ENCODE measurements at places on chromosomes 1 and 21.

GRCh38 chr1:43344267-43344850 lies 6.7 kb downstream of the MPL start:
- DNase-seq: no peak

GRCh38 chr1:9793291-9793690 lies 30.5 kb downstream of the CLSTN1 start:
- DNase-seq: no peak

DNA sequence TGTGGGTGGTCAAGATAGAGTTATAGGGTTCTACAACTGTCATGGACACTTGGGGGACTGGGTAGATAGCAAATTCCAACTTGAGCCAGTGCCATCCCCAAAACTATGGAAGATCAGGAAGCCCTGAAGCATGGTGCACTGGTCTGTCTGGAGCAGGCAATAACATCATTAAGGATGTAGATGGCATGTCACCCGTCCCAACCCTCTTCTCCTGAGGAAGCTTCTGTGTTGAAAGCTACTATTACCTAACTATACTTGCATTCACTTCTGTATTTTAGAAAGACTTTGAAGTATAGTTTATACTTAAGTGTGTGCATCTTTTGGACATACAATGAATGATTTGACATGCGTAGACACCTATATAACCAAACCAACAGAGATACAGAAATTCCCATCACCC lies 32.9 kb downstream of the RABIF start:
- DNase-seq: no peak

DNA sequence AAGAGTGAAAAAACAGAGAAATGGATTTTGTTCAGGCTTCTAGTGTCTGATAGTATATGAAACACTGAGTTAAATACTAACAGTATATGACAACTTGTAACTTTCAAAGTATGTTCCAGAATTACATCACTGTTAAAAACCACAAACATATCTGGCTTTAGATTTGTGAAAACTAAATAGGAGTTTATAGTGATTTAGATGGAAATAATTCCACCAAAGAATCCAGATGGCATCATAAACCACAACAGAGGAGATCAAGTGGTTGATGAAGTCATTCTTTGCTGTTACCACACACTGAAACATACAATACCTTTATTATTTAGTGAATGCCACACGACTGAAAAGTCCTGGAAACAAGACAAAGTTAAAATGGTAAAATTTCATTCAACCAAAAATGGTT lies 37.2 kb downstream of the ALG14 start:
- no peak for DNase-seq

GRCh38 chr1:44805311-44806024 lies 1.7 kb downstream of the DYNLT4 start:
- no peak for DNase-seq

DNA sequence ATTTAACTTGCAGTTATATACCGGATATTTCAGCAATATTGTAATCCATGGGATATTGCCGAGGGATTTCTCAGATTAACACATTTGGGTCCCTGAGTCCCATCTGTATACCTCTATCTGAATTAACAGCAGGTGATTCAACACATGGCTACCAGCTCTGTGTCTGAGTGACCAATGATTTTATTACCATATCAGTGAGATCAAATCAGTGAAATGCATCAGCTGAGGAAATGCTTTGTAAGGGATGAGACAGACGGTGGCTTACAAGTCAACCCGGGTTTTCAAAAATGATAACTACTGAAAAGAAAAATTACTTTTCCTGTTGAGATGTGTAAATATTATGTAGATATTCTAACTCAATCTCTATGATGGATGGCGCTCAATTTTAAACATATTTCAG lies 504.1 kb upstream of the PKN2 start:
- DNase-seq: no peak

GRCh38 chr1:159916242-159917051 lies 8.9 kb downstream of the TAGLN2 start:
- no peak for DNase-seq

DNA sequence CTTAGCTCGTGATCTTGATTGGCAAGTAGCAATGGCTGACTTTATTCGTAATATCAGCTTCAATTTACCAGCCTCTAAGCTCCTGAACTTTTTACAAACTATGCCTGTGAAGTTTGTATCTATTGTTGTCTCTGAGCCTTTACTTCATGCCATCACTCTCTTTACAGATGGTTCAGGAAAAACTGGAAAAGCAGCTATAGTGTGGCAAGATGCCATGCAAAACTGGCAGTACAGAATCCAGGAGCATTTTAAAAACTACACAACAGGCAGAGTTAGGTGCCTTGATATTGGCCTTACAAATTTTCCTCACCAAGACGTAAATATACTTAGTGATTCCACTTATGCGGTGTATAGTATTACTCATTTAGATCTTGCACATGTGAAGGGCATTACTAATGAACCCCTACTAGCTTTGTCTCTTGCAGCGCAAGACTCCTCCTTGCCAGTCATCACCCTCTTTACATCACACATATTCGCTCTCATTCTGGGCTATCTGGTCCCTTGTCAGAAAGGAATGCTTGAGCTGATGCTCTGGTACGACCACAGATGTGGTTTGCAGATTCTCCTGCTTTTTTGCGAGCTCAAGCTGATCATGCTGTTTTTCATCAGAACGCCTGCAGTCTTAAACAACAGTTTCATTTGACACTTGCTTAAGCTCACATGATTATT lies 36.3 kb downstream of the CLCA1 start:
- no peak for DNase-seq

GRCh38 chr1:17084787-17085186 lies 31.0 kb upstream of the SDHB start:
- DNase-seq: no peak

- no peak for DNase-seq
Measured at GRCh38 chr1:15331180-15331579, 78.5 kb upstream of the EFHD2 start.

GRCh38 chr1:5551274-5551975 lies 440.8 kb downstream of the NPHP4 start:
- DNase-seq: no peak

GRCh38 chr21:42453224-42453985 lies 42.6 kb downstream of the RSPH1 start:
- no peak for DNase-seq

DNA sequence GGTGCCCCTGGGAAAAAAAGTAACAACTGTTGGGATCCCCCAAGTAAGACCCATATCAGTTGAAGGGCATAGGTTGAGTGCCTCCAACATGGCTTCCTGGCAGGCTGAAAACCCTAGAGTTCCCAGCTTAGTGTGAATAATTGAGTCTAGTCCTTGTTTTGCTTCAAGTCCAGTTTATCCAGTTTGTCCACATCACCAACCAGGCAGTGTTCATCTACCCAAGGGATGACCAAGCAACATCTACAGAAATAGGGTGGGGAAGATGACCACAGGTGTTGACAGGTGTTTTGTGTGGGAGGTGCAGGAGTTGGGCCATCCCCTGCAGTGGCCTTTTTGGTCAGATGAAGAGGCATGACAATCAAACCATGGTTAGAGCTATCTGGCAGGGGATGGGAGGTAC lies 54.3 kb upstream of the ERO1B start:
- no peak for DNase-seq

- DNase-seq: no peak
Measured at GRCh38 chr1:81801651-81802456, 1.1 kb downstream of the ADGRL2 start.

DNA sequence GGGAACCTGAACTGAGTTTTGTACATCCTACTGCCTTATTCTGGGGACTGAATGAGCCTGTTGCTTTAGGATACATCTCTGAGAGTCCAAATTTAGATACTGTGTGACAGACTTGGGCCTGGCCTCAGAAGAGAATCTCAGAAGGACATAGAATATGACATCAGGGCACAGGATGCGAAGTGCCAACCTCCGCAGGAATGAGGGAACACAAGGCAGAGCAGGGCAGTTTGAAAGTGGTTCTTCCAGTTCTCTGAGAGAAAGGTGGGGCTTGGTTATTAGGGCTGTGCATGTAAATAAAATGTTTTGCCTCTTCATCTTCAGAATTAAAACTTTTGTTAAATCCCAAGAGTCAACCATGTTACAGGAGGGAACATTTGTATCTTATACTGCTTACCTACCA lies 23.1 kb downstream of the TRAF5 start:
- no peak for DNase-seq

DNA sequence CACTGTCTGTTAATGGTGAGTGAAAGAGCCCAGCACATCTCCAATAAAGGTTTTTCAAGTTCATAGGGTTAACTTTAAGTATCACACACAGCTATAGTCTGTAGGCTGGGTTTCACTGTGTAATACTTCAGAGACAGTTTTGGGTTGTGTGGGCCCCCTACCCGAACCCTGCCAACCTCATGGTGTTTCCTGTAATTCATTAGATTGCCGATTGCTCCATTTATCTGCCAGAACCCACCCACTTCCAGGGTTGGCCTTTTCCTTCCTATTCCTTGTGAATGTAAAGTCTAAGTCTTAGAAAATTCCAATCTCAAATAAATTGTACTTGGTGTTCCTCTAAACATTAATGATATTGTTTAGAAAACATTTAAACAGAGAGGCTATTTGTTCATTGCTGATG lies 43.6 kb downstream of the CTTNBP2NL start:
- DNase-seq: no peak

GRCh38 chr1:18491168-18491567 lies 10.4 kb downstream of the KLHDC7A start:
- no peak for DNase-seq

DNA sequence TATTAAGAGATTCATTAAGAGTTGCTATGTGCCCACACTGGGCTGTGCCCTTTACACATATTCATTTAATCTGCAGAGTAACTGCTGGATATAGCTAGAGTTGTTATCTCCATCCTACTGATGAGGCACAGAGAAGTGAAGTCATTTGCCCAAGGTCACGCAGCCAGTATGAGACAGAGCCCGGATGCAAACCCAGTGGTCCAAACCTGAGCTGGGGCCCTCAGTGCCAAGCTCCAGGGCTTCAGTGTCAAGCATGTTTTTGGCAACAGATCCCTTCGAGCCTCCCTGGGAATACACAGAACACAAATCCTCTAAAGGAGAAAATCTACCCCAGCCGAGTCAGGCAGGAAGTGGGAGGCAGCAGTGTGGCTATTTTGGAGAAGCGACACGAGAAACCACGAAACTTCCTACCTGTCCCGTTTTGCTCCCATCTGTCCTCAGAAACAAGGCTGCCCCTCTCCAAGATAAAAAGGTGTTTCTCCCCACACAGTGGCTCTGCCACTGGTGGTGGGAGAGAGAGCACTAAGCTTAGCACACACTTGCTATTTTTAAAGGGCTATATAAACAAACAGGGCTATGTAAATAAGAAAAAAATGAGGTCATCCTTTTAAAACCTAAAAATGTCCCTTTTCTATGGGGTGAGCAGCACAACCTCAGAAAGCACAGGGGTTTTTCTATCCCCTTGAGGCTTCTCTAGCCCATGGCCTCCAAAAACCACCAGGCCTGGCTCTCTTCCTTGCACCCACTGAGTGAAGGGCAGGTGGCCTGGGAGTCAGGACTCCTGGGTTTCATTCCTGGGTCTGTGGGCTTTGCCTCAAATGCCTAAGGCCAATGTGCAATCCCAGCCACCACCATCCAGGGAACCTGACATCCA lies 138.6 kb upstream of the EDN2 start:
- no peak for DNase-seq

DNA sequence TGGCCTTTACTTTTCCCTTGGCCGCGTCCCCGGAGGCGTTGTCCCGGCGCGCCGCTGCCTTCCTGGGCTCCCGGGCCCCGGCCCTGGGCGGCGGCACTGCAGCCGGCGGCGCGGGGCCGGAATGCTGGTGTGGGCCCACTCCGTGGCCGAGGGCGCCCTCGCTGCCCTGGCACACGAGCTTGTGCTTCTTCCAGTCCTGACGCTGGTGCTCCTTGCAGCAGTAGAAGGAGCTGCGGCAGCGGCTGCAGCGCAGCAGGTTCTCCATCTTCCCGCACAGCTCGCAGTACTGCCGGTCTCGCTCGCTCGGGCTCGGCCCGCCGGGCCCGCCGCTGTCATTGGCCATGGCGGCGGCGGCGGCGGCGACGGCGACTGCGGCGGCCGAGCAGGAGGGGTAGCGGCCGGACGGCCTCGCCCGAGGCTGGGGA lies 529 bp downstream of the EGLN1 start:
- DNase-seq: no peak

GRCh38 chr1:110878591-110878990 lies 5.6 kb downstream of the CD53 start:
- no peak for DNase-seq

DNA sequence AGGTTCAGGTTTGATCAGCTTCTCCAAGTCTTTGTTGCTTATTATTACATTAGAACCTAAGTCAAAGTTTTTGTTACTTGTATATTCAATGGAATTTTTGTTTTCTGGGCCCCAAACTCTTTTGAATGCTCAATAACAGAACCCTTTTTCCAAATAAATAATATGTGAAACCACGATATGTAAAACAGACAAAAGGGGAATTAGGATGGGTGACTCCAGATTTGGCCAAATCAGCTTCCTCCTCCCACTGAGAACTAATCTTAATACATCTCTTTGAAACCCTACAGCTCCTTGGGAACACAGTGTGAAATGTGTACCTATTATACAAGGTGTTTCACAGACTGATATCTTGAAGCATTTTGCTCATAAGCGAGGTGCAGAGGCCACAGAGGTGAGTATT lies 67.0 kb upstream of the TNFSF18 start:
- DNase-seq: no peak

Measured in T-helper 1 cell (primary cell).